ENCODE measurements at places on chromosomes 4 and X. TPM values are rescaled to one million over a fixed set of nuclear protein-coding genes. Genes with fewer than 3 reads are reported as not detected.

GRCh38 chrX:23805389-23805788 lies 22.4 kb downstream of the SAT1 start:
- no peak for ATAC-seq

DNA sequence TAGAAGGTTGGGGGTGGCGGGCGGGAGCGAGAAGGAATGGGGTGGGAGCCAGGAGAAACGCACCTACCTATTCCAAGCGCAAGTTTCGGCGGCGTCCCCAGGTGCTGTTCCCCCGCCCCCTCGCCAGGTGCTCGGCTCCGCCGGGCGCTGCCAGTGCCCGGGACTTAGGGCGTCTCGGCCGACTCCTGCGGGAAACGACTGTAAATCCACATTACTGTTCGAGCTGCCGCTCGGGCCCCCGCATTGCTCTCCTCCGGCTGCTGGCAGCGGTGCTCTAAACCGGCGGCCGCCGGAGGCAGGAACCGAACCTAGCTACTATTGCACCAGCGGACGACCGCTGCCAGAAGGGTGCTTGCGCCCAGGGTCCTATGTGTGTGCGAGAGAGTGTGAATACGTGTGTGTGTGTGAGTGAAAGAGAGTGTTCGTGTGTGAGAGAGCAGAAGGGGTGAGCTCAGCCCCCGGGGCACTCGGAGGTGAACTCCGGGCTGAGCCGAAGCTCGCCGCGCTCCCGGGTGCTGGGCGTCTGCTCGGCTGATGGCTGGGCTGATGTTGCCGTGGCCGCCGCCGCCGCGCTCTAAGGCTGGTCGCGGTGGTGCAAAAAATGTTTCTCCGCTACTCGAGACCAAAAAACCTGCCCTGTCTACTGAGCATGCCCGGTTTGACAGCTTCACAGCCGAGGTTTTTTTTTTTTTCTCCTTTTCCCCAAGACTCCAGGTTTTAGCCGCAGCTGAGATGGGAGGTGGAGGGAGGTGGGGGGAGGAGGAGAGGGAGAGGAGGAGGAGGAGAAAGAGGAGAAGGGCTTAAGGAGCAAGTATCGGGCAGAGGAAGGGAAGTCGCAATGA lies 115.7 kb upstream of the TEX13C start:
- ATAC-seq, result peak; percentile 55

Gene CLCN3
- total RNA-seq, result 70.3 TPM

DNA sequence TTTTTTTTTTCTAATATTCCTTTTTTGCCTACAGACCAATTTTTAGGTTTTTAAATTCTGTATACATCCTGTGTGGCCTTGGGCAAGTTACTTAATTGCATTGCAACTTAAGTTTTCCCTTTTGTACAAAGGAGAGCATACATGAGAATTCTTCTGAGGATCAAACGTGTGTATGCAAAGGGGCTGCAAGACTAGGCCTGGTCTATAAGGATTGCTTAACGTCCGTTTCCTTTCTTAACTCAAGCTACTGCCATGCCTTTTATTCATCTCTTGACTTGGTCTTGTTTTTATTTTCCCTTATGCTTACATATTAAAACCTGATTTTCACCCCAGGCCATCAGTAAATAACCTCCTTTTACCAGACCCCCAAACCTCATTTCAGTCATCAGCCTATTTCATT lies 13.6 kb downstream of the RBPJ start:
- no peak for ATAC-seq

Gene CPLX1
- 7.7 TPM for total RNA-seq

GRCh38 chr4:104064646-104065577 lies 345.1 kb upstream of the TACR3 start:
- ATAC-seq, result peak; percentile 100

Gene GPRASP1
- total RNA-seq, result 8.8 TPM

DNA sequence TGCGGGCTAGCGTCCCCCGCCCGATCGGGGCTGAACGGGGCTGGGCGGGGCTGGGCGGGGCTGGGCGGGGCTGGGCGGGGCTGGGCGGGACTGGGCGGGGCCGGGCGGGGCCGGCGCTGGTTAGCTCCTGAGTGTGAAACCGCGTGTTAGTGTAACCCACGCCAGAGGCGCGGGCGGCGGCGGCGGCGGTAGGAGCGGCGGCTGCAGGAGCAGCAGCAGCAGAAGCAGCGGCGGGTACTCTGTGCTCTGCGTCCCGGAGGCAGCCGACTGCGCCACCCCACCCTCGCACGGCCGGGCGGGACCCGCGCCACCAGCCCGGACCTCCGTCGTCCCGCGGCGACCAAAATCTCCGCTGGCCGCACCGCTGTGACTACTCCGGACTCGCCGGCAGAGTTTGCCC lies 128.1 kb downstream of the LAS1L start:
- ATAC-seq, result no peak

DNA sequence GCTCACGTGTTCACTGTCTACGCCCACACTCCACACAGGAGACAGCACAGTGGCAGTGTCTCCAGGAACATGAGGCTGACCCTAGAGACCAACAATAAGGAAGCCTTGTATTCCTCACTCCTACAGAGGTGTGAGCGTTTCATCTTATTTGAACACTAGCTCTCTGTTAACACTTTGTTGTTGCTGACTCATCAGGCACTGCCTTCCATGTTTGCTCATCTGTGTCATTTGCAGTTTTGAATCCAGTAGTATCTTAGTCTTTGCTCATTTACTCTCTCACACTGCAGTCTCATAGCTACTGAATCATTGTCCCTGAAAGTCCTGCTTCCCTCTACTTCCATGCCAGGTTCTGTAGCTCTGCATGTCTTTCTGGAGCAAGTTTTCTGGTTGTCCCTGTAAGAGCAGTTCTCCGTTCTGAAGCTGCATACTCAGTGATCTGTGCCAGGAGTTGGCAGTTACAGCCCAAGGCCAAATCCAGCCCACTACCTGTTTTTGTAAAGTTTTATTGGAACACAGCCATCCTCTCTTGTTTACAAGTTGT lies 80.3 kb upstream of the DCLK2 start:
- peak; percentile 48 for ATAC-seq

GRCh38 chrX:76555816-76556215 lies 128.3 kb downstream of the MAGEE1 start:
- no peak for ATAC-seq

GRCh38 chrX:1218286-1218685 lies 5.8 kb upstream of the CRLF2 start:
- no peak for ATAC-seq

- ATAC-seq, result no peak
Measured at GRCh38 chr4:137768881-137769280, 236.6 kb upstream of the PCDH18 start.

DNA sequence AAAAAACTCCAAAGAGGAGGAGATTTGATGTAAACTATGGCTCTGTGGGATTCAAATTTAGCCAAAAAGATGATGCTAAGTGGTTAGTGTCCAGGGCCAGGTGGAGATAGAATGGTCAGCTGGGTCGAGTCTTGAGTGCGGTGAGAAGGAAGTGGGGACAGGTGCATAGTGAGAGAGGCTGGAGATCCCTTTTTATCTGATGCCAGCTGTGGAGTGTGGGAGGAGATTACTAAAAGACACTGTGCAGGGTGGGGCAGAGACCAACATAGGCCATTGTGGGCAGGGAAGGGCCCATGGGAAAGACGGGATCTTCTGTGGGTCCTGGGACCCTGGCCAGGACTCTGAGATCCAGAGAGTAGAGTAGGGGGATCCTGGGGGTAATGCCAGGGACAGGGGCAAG lies 34.6 kb upstream of the LEF1 start:
- ATAC-seq, result no peak

DNA sequence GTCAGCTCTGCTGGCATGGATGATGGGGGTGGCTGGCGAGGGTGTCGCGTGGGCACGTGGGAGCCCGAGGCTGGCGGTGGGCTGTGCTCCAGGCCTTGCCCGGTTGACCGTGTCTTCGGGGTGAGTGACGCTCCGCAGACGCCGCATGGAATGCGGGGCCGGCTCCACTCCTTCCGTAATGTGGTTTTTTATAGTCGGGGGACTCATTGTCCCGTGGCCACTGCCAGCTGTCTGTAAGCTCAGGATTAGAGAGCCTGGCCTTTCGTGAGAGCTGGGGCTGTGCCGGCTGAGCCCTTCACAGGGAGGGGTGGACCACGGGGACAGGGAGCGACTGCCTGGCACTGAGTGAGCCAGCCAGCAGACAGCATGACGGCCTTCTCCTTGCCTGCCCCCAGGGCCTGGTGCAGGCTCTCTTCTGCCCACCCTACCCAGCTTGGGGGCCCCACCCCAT lies 20.4 kb downstream of the DOK7 start:
- ATAC-seq, result no peak

DNA sequence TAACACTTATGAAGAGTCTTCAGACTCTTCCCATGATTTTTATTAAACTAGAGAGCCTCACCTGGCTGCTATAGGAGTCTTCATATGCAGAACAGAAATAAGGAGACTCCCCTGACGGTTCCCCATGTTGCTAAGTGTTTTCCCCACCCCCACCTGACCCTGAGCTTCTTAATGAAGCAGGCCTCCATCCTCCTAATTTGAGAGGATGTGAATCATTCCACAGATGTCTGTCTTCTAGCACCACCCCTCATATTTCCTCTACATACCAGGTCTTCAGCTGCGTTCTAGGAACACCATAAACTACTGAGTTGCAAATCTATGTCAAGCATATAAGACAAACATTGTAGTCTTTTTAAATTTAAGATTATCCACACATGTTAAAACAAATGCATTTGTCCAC lies 36.9 kb downstream of the RP2 start:
- no peak for ATAC-seq

DNA sequence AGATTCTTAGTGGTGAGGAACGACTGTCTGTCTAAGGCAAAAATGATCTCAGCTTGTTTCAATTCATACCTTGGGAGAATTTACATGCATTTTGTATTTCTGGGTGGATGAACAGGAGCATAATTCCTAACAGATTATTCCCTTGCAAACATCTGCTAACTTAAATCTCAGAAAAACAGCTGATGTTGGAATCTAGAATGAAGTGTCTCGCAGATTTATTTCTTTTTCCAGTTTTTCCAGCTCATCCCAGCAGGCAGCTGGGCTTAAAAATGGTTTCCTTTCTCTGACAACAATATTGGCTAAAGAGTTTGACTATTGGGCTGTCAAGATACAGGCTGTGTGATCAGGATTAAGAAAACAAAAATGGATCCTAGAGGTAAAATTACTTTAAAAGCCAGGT lies 1.1 kb downstream of the LNX1 start:
- no peak for ATAC-seq

DNA sequence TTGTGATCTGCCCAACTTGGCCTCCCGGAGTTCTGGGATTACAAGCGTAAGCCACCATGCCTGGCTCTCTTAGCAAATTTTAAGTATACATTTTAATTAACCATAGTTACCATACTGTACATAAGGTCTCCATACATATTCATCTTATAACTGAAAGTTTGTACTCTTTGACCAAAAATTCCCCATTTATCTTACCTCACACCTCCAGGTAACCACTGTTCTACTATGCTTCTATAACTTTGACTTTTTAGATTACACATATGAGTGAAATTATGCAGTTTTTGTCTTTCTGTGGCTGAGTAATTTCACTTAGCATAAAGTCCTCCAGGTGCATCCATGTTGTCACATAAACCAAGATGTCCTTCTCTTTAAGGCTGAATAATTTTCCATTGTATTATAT lies 17.4 kb downstream of the C4orf51 start:
- ATAC-seq, result no peak

Gene ANXA10
- 0.49 TPM for total RNA-seq

GRCh38 chrX:87732133-87732532 lies 214.5 kb downstream of the KLHL4 start:
- ATAC-seq, result no peak

- peak; percentile 64 for ATAC-seq
Measured at GRCh38 chr4:87353592-87353991, 30.9 kb upstream of the HSD17B13 start.
